ENCODE measurements at places on chromosomes 13 and 19. TPM values are rescaled to one million over a fixed set of nuclear protein-coding genes. Genes with fewer than 3 reads are reported as not detected.

PLA2G4C gene
- total RNA-seq = 3.0 TPM

SHISA7 gene
- not detected for total RNA-seq

KIR2DL4 gene
- not detected for total RNA-seq

ZIM2 gene
- 0.09 TPM for total RNA-seq

ELSPBP1 gene
- total RNA-seq = not detected

URAD gene
- not detected for total RNA-seq

MYO16 gene
- total RNA-seq = 0.16 TPM

FXYD3 gene
- 1.1 TPM for total RNA-seq

NLRP11 gene
- total RNA-seq = not detected

PGLYRP2 gene
- not detected for total RNA-seq

BICRA gene
- 2.4 TPM for total RNA-seq

LSR gene
- total RNA-seq = 0.47 TPM

FFAR2 gene
- total RNA-seq = not detected

VRK3 gene
- total RNA-seq = 19.4 TPM

ANKRD10 gene
- total RNA-seq = 180 TPM

ZBTB32 gene
- not detected for total RNA-seq

BRD4 gene
- total RNA-seq = 6.5 TPM

KLK11 gene
- total RNA-seq = 0.17 TPM

LMO7 gene
- total RNA-seq = 29.3 TPM

TFDP1 gene
- 26.8 TPM for total RNA-seq

FBXO27 gene
- 1.9 TPM for total RNA-seq

TEX26 gene
- total RNA-seq = not detected

PROSER1 gene
- total RNA-seq = 7.9 TPM

ZNF57 gene
- 3.5 TPM for total RNA-seq

FGF14 gene
- total RNA-seq = 3.0 TPM

MCF2L gene
- total RNA-seq = 1.1 TPM

LYL1 gene
- total RNA-seq = 0.34 TPM

ZNF560 gene
- total RNA-seq = 1.2 TPM

SELENOV gene
- total RNA-seq = not detected

CEACAM7 gene
- not detected for total RNA-seq

KCNJ14 gene
- total RNA-seq = 0.26 TPM

CRX gene
- not detected for total RNA-seq

KANK3 gene
- 0.16 TPM for total RNA-seq

ATP4B gene
- not detected for total RNA-seq

TUBA3C gene
- total RNA-seq = not detected
